Daoy (cell line): ENCODE measurements at places on chromosomes 5 and 9.

GRCh38 chr5:109388407-109388806, 21.4 kb downstream of the PJA2 start:
- DNase-seq, result no peak

DNA sequence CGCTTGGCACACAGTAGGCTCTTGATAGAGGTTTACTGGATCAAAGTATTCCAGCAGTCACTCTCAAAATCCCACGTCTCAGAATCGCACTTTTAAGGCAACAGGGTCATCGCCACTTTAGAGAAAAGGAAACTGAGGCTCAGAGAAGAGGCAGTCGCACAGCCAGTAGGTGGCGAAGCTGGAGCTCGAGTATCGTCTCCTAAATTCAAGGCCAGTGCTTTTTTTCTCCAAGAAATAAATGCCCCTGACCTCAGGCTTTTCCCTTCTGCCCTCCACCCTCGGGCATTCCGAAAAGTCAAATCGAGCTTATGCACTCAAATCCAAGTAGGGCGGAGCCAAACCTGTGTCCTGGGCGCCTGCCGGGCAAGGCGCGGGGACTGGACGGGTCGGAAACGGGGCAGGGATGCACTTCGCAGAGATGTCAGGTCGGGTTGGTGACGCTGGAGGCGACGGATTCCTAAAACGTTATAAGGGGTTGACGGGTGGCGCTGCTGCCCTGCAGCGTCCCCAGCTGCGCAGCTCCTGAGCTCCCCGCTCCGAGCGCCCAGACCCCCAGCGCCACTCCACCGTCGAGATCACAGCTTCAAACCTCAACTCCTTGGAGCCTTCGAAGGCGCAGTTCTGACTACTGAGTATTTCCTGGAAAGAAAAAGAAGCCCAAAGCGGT, 4.7 kb upstream of the FOXB2 start:
- peak; percentile 21 for DNase-seq

GRCh38 chr9:136091582-136092352, 3.3 kb downstream of the NACC2 start:
- DNase-seq, result no peak

DNA sequence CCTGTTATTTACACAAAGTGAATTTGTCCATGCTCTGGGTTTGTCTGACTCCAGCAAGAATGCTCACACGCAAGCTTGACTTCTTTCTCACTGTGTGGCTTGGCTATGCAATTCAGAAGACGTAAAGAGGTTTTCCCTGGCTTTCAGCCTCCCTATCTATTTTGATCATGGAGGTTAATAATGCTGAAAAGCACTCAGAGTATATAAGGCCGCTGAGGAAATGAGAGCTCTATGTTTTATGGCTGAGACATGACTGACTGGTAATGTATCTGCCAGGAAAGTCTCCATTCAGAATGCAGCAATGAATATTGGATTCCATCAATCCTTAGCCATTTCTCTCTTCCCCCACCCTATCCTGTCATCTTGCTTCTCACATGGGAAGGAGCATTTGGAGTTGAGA, 417.3 kb downstream of the DMAC1 start:
- no peak for DNase-seq

GRCh38 chr5:143564417-143564816, 160.9 kb upstream of the NR3C1 start:
- no peak for DNase-seq

DNA sequence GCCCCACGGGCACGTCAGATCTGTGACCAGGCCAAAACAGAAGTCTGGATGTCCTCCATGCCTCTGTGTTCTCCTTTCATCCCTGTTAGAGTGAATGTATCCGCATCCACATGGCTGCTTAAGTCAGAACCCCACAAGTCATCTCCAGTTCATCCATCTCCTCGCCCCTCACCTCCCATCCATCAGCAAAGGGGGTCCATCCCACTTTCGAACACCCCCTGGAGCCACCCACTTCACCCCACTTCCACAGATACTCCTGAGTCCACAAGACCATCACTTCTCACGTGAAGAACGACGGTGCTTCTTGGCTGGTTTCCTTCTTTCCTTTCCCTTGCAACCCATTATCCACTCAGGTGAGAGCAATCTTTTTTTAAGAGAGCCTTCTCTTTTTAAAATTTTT, 3.5 kb upstream of the SPOCK1 start:
- DNase-seq, result no peak

- no peak for DNase-seq
These were observed 57.4 kb downstream of the ATPSCKMT start for GRCh38 chr5:10192309-10192708.

GRCh38 chr5:80198399-80198798, 57.4 kb downstream of the SERINC5 start:
- no peak for DNase-seq

DNA sequence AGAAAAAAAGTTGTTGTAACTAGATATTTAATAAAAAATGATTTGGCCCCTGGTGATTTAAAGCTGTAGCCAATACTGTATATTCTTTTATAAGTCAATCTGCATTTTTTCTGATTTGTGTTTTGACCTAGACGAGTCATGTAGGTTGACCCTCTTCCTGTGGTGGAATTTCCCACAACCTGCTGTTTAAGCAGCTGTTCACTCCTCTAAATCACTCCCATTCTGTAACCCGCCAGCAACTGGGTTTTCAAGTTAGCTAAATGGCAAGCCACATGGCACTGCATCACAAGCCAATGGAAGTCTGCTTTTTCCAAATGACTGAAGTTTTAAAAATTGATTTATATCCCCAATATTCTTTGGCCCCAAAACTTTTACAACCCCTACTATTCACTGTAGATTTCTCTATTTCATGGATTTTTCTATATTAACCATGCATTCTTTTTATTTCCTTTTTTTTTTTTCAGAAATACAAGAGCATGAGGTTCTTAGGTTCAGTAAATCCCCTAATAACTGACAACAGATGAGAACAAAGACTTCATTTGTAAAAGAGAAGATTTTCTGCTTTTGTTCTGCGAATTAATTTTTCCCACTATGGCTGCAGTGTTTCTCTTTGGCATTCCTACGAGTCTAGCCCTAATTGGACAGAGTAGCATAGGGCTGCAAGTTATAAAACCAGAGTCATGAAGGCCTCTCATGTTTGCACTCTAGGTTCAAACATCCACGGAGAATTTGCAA, 184.5 kb upstream of the TLE4 start:
- peak; percentile 15 for DNase-seq
